Left lung (tissue), 14 donors: ENCODE measurements at places on chromosomes 4 and X. TPM values are rescaled to one million over a fixed set of nuclear protein-coding genes. Genes with fewer than 3 reads are reported as not detected.

GRCh38 chrX:24266996-24267395 is 46.9 kb downstream of the SUPT20HL2 start:
- no peak overlapping the region for H3K4me3 ChIP-seq
- DNase-seq, result no peak
- no peaks in the 10 kb centered on the region for H3K4me1 ChIP-seq
- H3K27me3 ChIP-seq, result no peaks in the 10 kb centered on the region

DNA sequence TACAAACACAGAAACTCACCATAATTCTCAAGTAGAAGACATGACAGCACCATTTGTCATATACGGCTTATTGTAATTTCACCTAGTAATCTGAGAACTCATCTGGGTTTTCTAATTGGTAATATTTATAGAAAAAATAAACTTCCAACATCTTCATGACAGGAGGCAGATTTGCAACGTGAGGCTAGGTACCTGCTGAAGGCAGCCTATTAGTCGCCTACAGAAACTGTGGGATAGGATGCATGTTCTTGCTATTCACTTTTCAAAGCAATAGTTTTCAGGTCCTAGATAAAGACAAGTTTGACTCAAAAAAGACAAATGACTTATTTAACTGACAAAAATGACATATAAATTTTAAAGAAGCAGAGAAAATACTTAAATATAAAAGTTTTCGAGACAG is 2.9 kb downstream of the ZNF732 start:
- H3K27me3 ChIP-seq, result no peaks in the 10 kb centered on the region
- H3K27ac ChIP-seq, result no peak overlapping the region
- no peaks in the 10 kb centered on the region for H3K4me1 ChIP-seq
- DNase-seq, result no peak
- H3K4me3 ChIP-seq, result no peak overlapping the region
- no peaks in the 10 kb centered on the region for H3K36me3 ChIP-seq

DNA sequence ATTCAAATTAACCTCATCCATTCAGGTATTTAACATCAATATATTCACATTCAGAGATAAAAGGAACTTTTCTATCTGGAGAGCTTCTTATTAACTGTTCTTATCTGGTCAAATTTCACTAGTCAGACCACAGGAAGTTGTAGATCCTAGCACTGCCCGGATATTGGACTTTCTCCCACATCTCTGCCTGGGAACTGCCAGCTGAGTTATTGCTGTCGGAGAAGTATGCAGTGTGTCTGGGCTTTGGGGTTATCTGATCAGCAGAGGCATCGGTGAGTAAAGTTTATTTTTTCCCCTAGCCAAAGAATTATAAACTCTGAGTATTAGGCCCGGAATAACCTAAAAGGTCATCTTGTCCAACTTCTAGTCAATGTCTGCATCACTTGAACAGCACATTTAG is 45.1 kb downstream of the OR13H1 start:
- H3K36me3 ChIP-seq, result no peaks in the 10 kb centered on the region
- no peak for DNase-seq
- no peaks in the 10 kb centered on the region for H3K4me1 ChIP-seq

DNA sequence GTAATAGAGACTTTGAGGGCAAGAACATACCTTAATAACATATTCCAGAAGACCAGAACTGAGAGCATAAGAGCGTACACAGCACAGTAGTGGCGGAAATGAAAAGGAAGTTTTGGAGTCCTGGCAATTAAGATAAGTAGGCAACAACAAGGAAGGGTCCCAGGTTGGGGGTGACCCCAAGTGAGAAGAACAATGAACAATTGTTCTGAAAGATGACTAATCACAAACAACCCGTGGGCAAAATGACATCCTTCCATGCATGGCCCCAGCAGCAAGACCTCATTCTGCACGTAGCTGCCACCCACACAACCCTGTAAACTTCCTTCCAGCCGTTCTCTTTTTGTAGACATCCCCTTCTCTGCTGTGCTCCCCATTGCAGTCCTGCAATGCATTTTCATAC is 384.4 kb upstream of the PABPC4L start:
- H3K4me3 ChIP-seq, result no peak overlapping the region
- H3K27ac ChIP-seq, result no peak overlapping the region
- no peaks in the 10 kb centered on the region for H3K4me1 ChIP-seq
- no peak for DNase-seq

DNA sequence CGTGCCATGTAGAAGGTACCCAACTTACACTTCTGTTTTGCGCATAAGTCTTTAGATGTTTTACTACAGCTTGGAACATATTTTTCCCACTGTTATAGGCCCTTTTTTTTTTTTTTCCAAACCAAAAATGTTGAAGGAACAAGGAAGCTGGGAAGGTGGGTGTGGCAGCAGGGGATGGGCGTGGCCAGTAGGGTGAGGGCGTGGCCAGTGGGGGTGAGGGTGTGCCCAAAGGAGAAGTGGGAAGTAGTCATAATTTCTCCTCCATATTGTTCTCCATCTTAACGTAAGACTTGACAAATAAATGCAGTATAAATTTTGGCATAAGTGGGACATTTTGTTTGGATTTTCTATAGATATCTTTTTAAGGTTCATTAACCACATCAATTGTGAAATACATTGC is 30.4 kb downstream of the CLDN22 start:
- H3K4me3 ChIP-seq, result no peak overlapping the region
- no peak overlapping the region for H3K27ac ChIP-seq
- H3K27me3 ChIP-seq, result no peaks in the 10 kb centered on the region
- peaks cover 53% of the 10 kb centered on the region for H3K36me3 ChIP-seq
- no peak for DNase-seq

DNA sequence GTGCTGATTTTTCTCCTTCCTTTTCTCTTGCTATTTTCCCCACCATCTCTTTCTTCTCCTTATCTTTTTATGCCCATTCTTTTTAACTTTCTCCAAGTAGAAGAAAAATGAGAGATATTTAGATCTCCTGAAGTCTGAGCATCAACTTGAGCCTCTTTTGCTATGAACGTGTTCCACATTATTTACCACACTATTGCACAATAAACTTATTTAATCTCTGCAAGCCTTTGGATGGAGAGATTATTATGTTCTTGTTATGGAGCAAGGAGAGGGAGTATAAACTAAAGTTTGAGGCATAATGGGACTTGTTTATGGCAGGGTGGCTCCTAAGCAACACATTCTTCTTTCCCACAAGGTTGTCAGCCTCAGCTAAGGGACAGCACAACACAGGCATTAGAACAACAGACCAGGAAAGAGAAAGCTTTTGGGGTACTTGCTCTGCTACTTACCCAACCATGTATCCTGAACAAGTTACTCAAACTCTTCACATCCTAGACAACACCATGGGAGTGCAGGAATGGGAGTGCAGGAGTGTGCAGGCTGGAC is 365.5 kb upstream of the BOD1L1 start:
- no peak overlapping the region for H3K4me3 ChIP-seq
- no peaks in the 10 kb centered on the region for H3K27me3 ChIP-seq
- no peak overlapping the region for H3K27ac ChIP-seq

- DNase-seq, result no peak
- no peak overlapping the region for H3K27ac ChIP-seq
- H3K27me3 ChIP-seq, result peaks cover 7% of the 10 kb centered on the region
- no peaks in the 10 kb centered on the region for H3K36me3 ChIP-seq
These were observed 98.2 kb upstream of the PRKX start for GRCh38 chrX:3811331-3812311.

DNA sequence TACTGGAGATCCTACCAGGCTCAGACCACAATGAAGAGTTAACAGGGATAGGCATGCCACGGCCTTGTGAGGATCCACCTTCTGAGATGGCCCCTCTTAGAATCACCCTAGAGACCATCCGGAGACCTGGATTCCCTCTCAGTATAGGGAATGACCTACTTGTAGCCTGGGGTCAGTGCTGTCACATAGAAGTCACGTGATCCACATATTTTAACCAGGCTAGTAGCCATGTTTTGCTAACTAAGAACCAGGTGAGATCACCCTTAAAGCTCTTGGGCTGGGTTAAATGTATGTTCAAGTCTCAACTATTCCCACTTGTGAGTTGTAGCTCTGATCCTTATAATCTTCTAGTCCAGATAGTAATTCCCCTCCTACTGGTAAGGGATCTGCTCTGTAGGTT is 215.4 kb downstream of the CCNG2 start:
- DNase-seq, result no peak
- no peaks in the 10 kb centered on the region for H3K36me3 ChIP-seq
- H3K27ac ChIP-seq, result no peak overlapping the region
- no peak overlapping the region for H3K4me3 ChIP-seq

ATOH1 gene
- total RNA-seq, result not detected

GRCh38 chrX:7024850-7025249 is 122.7 kb upstream of the STS start:
- H3K36me3 ChIP-seq, result no peaks in the 10 kb centered on the region
- DNase-seq, result no peak
- H3K27ac ChIP-seq, result no peak overlapping the region

DNA sequence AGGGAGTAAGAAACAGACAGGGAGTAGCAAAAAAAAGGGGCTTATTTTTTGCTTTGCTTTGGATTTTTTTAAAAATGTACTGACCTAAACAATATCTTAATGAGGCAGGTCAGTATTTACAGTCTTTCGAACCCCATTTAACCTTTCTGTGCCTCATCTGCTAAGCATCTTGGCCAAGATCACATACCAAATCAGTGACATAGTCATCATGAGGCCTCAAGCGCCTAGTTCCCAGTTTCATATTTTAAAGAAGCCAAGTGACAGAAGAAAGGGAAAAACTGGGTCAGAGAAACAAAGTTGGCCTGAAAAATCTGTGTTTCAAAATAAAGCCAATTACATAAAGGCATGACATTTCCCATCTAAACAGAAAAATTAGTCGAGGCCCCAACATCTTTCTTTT is 94.6 kb upstream of the WDR44 start:
- no peaks in the 10 kb centered on the region for H3K27me3 ChIP-seq
- H3K36me3 ChIP-seq, result no peaks in the 10 kb centered on the region
- no peak for DNase-seq
- no peak overlapping the region for H3K4me3 ChIP-seq

GDI1 gene
- total RNA-seq, result 107 TPM

DNA sequence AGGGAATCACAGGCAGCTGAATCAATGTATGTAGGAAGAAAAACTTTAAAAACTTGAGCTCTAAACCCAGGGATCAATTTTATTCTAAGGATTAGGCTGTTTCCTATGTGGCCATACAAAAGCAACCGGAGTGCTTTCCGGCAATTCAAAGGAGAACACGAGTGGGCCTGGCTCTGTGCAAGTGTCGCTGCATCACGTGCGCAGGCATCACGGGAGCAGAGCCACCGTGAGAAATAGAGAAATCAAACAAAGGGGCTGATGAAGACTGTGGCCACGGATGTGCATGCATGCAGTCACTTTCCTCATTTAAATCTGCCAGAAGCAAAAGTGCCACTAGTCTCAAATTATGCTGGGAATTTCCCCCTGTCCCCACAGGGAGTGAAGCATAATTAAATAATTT is 196.9 kb downstream of the NSUN7 start:
- no peak for DNase-seq
- no peak overlapping the region for H3K27ac ChIP-seq
- H3K4me1 ChIP-seq, result no peaks in the 10 kb centered on the region
- H3K36me3 ChIP-seq, result no peaks in the 10 kb centered on the region

CRLF2 gene
- total RNA-seq, result 0.17 TPM

GRCh38 chr4:144374065-144374464 is 233.5 kb upstream of the GYPA start:
- no peak for DNase-seq
- H3K27me3 ChIP-seq, result no peaks in the 10 kb centered on the region
- H3K4me1 ChIP-seq, result no peaks in the 10 kb centered on the region

GPRIN3 gene
- total RNA-seq, result 9.4 TPM

DNA sequence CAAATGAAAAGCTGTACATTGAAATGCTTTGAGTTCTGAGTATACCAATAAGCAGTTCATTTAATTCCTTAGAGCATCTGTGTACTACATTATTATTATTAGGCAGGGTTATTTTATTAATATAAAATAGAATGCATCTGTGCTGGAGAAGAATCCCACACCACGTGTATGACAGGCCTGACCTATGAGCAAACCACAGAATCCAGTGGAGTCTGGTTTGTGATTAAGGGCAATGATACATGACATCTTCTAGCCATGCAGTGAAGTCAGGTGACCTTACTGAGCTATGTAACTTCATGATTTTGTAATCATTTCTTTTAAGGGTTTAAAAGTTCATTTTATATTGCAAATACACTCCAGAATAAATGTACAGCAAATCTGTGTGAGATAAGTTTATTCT is 1165.0 kb upstream of the TENM3 start:
- H3K27me3 ChIP-seq, result no peaks in the 10 kb centered on the region
- no peaks in the 10 kb centered on the region for H3K36me3 ChIP-seq
- DNase-seq, result no peak
- H3K4me1 ChIP-seq, result no peaks in the 10 kb centered on the region
- H3K27ac ChIP-seq, result no peak overlapping the region

DNA sequence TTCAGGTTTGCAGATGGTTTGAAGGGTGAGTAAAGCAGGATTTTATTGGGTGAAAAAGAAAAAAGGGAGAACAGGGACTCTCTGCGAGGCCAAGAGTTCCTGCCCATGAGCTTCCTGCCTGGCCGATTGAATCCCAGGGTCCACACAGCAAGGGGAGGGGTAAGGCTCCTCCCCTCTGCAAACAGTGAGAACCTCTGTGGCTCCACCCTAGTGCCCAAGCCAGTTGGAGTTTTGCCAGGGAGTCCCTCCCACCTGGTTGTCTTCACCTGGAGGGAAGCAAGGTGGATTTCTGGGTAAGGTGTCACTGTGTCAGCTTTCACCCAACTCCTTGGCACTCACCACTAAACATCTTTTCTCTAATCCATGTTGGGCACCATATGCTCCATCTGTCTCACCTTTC is 70.9 kb downstream of the PDHA2 start:
- H3K27ac ChIP-seq, result no peak overlapping the region
- H3K4me3 ChIP-seq, result no peak overlapping the region

DNA sequence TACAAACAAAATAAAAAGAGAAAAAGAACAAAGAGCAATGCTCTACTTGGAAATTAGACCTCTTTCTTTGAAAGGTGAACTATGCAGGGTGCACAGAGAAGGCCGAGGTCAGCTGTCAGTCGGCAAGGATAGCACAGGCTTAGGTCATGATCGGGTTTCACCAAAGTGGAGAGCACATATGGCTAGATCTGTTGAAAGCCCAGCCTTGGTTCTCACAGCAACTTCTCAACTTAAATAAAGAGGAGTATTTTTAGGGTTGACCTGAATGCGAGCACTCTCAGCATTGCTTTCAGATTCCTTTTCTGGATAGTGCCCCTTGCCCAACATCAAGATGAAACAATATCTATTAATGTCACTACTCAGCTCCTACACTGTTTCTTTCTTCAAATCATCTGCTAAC is 122.9 kb upstream of the GPC4 start:
- no peaks in the 10 kb centered on the region for H3K36me3 ChIP-seq
- H3K4me1 ChIP-seq, result no peaks in the 10 kb centered on the region
- H3K27me3 ChIP-seq, result no peaks in the 10 kb centered on the region

- DNase-seq, result no peak
- no peak overlapping the region for H3K27ac ChIP-seq
- H3K36me3 ChIP-seq, result no peaks in the 10 kb centered on the region
- H3K27me3 ChIP-seq, result no peaks in the 10 kb centered on the region
- no peak overlapping the region for H3K4me3 ChIP-seq
- no peaks in the 10 kb centered on the region for H3K4me1 ChIP-seq
These were observed 323.2 kb upstream of the INTU start for GRCh38 chr4:127309369-127310102.

GRCh38 chr4:186723292-186724057 is at the start of gene FAT1:
Gene FAT1 (minus strand): TSS chr4:186723856. CDS start chr4:186709827, 14,029 bp downstream.
- H3K27ac ChIP-seq, result peak within 1 kb of the TSS; percentile 74
- peaks cover 76% of the 10 kb centered on the region for H3K27me3 ChIP-seq
- H3K4me3 ChIP-seq, result peak within 1 kb of the TSS; percentile 76
- H3K36me3 ChIP-seq, result no peaks in the 10 kb centered on the region
- DNase-seq, result peak; percentile 88
